ENCODE measurements at places on chromosomes 2 and 18. TPM values are rescaled to one million over a fixed set of nuclear protein-coding genes. Genes with fewer than 3 reads are reported as not detected.

SLC30A3 gene
- 6.2 TPM for polyA plus RNA-seq

DNA sequence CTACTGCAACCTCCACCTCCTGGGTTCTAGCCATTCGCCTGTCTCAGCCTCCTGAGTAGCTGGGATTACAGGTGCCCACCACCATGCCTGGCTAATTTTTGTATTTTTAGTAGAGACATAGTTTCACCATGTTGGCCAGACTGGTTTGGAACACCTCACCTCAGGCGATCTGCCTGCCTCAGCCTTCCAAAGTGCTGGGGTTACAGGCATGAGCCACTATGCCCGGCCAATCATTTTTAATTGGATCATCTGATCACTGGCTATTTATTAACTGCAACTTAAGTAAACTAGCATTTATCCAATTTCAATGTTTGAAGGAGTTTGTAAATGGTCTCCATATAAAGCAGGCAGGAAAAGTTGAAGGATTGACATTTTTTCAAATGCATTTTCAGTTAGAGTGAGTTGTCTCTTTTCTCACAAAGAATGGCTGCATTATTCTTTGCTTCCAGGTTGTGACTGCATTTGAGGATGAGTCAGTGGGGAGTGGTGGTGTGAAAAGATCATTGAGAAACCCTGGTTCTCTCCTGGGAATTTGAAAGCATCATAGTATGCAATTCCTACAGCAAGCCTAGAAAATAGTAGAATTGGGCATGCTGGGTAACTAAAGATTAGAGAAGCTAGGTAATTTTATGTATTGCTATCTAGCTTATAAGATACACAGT lies 431.1 kb upstream of the ZEB2 start:
- DNase-seq, result no peak

FBXO48 gene
- 2.3 TPM for polyA plus RNA-seq

CHST9 gene
- 5.3 TPM for polyA plus RNA-seq

- no peak for DNase-seq
These were observed 1.2 kb upstream of the CCNT2 start for GRCh38 chr2:134917360-134917865.

KCNE4 gene
- polyA plus RNA-seq, result 16.9 TPM

DNA sequence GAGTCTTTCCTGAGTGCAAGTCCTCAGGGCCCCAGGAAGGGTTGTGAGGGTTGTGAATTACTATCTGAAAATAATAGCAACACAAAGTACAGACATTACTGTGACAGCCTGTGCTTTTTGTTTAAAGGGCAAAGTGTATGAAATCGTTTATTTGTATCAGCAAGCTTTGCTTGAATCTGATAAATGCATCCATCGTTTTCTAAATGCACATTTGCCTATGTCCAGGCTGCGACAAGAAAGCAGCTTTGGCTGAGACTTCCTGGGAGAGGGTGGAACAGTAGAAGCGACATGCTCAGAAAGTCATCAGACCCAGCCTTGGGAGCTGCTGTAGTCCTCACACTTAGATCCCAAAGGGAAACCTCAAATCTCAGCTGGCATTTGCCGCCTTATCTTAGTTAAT lies 524.2 kb upstream of the SALL3 start:
- no peak for DNase-seq

GRCh38 chr2:218992703-218993344 lies 398 bp downstream of the CRYBA2 start:
- DNase-seq, result no peak

DNA sequence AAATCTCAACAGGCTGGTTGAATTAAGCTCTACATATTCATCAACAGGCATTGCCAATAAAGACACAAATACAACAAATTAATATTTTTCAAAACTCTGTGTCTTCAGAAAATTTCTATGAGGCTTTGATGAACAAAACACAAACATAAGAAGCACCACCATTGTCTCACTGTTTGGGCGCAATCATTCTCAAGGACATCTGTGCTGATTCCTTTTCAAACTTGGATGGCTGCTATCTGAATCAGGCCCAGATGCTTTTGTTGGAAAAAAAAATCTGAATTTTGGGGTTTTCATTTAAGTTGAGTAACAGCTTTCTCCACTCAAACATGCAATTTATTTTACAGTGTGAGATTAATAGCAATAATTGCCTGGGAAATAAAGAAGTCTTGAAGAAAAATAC lies 173.8 kb downstream of the NRXN1 start:
- DNase-seq, result no peak

Data from left kidney (tissue), 8 donors.